ENCODE measurements at places on chromosomes 12 and 14.

DNA sequence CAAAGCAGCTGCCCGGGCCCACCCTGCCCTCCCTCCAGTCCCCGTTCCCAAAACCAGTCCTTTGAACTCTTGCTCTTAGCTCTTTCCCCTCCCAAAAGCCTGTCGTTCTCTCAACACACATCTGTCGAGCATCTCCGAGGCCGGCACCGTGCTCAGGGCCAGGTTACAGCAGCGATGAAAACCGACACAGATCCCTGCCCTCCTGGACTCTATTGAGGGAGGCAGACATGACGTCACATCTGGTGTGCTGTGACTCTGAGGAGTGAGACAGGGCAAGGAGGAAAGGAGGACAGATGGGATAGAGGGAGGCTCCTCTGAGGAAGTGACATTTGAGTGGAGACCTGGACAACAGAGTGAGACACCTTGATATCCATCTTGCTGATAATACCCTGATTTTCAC is 34.6 kb upstream of the PWP1 start:
- DNase-seq: no peak

DNA sequence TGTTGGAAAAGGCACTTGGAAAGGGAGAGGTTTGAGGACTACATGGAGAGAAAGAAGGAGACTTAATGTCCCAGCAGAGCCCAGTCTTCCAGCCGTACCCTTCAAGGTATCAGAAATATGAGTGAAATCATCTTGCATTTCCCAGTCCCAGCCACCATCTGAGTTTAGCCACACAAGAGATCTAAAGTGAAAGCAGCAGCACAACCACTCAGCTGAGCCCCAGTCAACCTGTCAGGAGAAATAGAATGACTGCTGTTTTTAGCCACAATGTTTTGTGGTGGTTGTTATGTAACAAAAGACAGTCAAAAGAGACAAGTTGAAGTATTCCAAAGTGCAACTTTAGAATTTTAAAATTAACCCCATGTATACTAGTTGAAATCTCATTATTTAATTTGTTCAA is 28.0 kb downstream of the DERA start:
- DNase-seq: no peak

DNA sequence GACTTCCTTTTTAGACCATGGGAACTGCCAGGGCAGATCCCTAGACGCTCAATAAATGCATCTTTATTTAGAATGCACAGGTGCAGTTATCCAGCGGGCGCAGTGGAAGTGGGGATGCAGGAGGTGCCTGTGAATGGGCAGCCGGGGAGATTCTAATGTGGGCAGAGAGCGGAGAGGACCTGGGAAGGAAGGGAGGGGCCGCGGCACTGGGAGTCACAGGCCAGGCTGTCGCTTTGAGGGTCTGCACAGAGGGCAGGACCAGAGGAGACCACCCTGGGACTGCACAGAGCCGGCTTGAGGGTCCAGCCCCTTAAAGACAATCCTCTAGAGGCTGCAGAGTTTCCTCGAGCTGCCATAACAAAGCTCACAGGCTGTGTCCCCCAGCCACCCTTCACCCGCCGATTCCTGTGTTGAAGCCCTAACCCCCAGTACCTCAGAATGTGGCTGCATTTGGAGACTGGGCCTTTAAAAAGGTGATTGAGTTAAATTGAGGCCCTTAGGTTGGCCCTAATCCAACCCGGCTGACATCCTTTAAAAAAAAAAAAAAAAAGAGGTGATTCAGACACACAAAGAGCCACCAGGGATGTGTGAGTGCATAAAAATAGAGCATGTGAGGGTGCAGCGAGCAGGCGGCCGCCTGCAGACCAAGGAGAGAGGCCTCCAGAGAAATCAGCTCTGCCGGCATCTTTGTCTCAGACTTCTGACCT is 44.4 kb upstream of the PPP2R5C start:
- no peak for DNase-seq

DNA sequence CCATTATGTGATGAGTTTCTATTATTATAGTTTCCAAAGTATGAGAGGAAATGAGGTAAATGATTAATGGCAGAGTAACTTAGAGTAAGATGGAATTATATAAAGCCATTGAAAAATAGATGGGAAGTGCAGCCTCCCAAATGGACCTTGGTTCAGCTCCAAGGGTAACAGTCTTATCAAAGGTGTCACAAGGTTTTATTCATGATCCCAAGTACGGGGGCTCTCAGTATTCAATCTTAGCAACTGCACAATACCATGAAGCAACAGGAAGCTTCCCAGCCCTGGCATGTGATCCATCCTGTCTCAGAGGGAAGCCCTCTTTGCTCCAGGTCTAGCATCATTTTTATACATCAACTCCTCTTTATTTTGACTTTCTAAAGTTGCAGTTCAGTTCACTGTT is 948.2 kb downstream of the GALC start:
- DNase-seq: no peak

- DNase-seq: no peak
Measured at GRCh38 chr12:67319936-67320335, 50.8 kb downstream of the CAND1 start.

- DNase-seq: no peak
Measured at GRCh38 chr12:121676190-121676589, 6.7 kb upstream of the MORN3 start.

DNA sequence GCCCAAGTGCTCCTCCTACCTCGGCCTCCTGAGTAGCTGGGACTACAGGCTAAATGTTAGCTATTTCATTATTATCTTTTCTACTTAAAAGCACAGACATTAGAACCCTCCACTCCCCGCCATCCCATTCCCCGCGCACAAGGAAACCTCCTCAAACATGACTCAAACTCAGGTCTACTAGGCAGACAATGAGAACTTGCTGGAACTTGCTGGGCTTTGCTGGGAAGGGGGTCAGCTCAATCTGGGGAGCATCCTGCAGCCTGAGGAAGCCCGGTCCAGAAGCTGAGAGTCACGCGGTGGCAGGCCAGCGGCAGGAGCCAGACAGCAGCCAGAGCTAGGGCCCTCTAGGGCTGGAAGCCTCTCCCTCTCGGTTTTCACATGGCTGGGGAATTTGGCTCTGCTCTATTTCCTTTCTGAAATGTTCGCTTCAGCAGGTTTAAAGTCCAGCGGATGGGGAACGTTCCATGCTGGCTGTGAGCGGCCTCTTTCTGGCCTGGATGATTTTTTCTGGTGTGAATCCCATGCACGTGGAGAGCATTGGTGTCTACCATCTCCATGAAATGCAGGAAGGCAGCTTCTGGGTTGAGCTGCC is 68.5 kb downstream of the SLC6A12 start:
- no peak for DNase-seq

- no peak for DNase-seq
Measured at GRCh38 chr12:62078020-62078419, 182.2 kb upstream of the USP15 start.

GRCh38 chr14:81243499-81243898 is 22.7 kb upstream of the GTF2A1 start:
- DNase-seq: no peak

DNA sequence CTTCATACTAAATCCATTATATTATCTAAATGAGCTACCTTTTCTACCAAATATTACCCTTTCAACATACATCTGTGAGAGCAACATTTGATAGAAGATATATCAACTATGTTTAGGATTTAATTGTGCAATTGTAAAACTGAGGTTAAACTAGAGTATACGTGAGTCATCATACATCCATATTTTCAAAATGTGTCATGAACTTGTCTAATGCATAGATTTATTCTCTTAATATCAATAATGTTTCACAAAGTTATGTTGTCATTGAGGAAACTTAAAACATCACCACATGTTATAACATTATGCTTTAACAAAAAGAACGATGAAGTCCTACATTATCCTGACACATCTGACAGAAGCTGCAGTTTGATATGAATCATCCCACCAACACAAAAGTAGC is 645.5 kb upstream of the NOVA1 start:
- DNase-seq: no peak

- no peak for DNase-seq
Measured at GRCh38 chr14:67068251-67068650, 121.0 kb upstream of the GARIN2 start.

- no peak for DNase-seq
Measured at GRCh38 chr12:56616244-56616643, 13.9 kb downstream of the BAZ2A start.

GRCh38 chr12:124025661-124026060 is 52.6 kb downstream of the ZNF664 start:
- DNase-seq: no peak

GRCh38 chr12:2633176-2633824 is 161.5 kb upstream of the FKBP4 start:
- DNase-seq: no peak

DNA sequence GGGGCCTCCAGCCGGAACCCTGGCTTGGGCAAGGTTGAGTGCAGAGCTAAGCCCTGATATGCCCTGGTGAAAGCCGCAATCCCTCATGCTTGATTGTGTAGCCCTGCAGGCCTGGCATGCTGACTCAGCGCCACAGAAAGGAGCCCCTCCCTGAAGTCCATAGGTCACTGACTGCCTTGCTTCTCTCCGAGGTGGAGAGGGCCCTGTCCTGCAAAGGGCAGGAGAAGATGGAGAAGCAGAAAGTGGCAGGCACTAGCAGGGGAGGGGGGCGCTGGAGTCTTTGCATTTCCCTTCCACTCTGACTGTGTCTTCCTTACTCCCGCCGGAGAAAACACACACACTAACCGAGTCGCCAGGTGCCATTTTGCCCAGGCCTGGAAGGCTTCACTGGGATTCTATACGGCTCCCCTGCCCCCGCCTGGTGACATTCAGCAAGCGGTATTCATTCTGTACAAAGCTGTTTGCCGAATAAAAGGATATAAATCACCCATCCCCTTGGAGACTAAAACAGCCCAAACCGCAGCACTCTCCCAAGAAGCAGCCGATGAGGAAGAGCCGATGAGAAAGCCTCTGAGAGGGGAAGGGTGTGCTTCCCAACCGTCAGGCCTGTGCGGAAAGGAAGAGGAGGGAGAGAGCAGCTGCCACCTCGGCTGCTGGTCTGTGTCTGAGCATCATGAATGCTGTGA is 69.8 kb downstream of the SLC6A12 start:
- no peak for DNase-seq

- no peak for DNase-seq
Measured at GRCh38 chr12:52082669-52082987, 3.1 kb downstream of the SMIM41 start.

DNA sequence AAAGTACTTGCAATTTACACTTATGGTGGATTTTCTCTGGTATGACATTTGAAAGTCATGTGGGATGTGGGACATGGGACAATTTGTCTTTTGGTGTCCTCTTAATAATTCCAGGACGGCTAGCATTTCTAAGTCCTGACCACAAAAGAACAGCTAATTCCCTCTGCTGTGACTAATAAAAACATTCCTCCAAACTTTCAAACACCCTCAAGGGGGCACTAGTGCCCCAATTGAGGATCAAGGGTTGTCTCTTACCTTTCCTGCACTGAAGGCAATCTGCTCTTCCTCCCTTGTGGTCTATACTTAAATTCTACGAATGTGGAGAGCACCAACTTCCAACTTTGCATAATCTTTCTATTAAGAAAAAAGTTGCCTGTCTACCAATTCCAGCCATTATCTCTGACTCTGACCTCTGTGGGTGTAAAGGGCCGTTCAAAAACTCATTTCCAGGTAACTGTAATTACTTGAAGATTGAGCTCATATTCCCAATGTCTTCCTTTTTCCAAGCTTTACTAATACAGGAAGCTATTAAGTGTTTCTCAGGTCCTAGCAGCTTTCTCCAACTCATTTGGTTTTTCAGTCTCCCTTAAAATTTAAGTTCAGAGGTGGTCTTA is 210.2 kb downstream of the PTPRO start:
- no peak for DNase-seq

DNA sequence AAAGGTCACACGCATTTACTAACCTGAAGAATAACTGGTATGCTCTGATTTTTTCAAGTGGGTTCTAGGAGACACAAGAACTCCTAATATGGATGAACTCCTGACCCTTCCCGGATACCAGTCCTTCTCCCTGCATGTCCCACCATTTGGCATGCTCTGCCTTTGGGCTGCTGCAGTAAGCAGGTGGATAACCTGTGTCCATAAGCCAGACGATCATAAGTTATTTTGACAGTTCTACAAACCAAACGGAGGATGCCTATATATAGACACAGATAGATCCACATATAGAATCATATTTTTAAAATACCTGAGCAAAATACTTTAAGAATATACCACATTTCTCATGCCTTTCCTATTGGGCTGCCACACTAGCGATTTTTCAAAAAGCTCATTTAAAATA is 49.4 kb downstream of the TMTC1 start:
- DNase-seq: no peak

DNA sequence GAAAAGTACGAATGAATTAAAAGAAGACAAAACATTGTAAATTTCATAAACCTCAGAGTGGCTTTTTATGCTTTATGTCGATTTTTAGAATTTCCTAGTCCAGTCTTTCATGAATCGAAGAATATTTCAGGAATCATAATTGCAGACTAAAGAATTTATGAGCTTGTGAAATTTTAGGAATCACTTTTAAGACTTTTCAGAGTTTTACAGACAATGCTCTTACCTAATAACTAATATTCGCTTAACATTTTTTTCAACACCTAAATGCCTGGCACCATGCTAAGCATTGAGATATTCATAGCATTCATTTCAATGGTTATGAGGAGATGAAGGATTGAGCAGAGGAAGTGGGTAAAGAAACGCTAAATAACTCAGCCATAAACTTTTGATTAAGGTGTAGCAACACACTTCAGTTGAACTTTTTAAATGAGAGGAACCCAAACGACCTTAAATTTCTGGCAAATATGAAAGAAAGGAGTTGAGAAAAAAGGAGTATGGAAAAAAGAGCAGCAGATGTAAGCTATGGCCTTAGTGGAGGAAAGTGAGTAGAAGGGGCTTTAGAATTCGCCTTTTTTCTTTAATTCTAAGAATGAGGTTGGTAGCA is 739 bp upstream of the USP44 start:
- no peak for DNase-seq

GRCh38 chr12:89636052-89636775 is 72.4 kb downstream of the ATP2B1 start:
- no peak for DNase-seq

- no peak for DNase-seq
Measured at GRCh38 chr12:16300736-16301135, 23.3 kb upstream of the SLC15A5 start.

- no peak for DNase-seq
Measured at GRCh38 chr12:77488041-77488620, 342.6 kb upstream of the NAV3 start.

- DNase-seq: no peak
Measured at GRCh38 chr14:68458840-68459469, 333.9 kb downstream of the ZFP36L1 start.

- no peak for DNase-seq
Measured at GRCh38 chr12:6205761-6206160, 5.6 kb downstream of the CD9 start.
